Stimulated activated CD4-positive, alpha-beta T cell treated with anti-CD3 and anti-CD28 coated beads, Interleukin-1b, Interleukin-23, amount 100 ng/mL, for 1 hour (primary cell): ENCODE measurements at places on chromosomes 2 and 18.

GRCh38 chr2:240957656-240958365 lies 40.6 kb upstream of the SNED1 start:
- DNase-seq = no peak

GRCh38 chr2:170243118-170243837 lies 65.3 kb downstream of the MYO3B start:
- no peak for DNase-seq

GRCh38 chr2:1495676-1496358 lies 82.6 kb downstream of the TPO start:
- DNase-seq = no peak

GRCh38 chr2:30147196-30147714 lies 448 bp downstream of the YPEL5 start:
- no peak for DNase-seq

- DNase-seq = no peak
Measured at GRCh38 chr2:190910341-190911136, 29.9 kb downstream of the GLS start.

- no peak for DNase-seq
Measured at GRCh38 chr2:144161061-144161460, 358.9 kb downstream of the ZEB2 start.

- DNase-seq = no peak
Measured at GRCh38 chr2:16326711-16327300, 338.8 kb downstream of the CYRIA start.

DNA sequence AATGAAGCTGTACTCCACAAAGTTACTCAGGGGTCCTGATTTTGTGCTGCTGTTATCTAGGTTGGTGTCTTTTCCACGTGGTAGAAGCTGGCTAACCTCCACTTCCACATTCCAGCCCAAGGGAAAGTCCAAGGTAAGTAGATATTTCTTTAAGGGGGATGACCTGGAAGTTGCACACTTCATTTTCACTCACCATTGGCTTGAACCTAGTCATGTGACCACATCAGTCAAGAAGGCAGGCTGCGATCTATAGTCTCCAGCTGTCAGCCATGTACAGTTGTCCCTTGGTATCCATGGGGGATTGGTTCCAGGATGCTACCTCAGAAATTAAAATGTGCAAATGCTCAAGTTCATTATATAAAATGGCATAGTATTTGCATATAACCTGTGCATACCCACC lies 31.9 kb upstream of the TGIF1 start:
- DNase-seq = no peak

DNA sequence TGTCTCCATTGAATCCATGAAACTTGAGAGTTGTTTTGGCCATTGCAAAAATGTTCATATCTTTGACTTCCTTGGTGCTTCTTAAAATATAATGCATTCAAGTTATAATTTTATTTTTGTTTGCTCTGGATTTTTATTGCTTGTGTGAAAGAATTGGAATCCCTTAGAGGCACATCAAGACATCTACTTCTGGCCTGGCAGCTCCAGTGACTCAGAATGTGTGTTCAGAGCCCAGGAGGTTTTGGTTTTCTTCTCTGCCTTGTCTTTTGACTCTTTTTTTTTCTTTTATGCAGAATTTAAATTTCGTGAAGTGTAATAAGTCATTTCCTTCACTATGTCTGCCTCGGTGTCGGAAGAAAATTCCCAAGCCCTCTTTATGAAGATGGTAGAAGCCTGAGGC lies 180.2 kb downstream of the LTBP1 start:
- DNase-seq = no peak

- no peak for DNase-seq
Measured at GRCh38 chr2:236892721-236893120, 193.0 kb upstream of the COPS8 start.

- no peak for DNase-seq
Measured at GRCh38 chr2:96117701-96118588, 1.6 kb upstream of the ADRA2B start.

DNA sequence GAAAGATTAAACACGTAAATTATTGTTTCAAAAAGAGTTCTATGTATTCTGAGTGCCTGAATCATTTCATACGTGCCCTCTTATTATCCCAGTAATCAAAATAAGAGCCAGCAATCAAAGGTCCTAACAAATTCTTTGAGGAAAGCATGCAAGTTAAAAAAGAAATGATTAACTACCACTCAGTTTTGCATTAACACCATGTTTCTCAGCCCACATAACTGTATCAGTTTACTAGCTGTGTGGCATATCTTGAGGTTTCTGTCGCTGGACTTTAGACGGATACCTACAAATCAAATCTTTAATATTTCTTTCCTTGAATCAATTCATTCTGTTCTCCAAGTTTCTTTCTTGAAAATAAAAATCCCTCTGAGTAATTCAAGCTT lies 668.9 kb upstream of the CHAC2 start:
- DNase-seq = no peak

GRCh38 chr18:67305466-67305865 lies 211.1 kb downstream of the DSEL start:
- no peak for DNase-seq
